Forelimb muscle (tissue), 1 donor: ENCODE measurements at places on chromosomes 11 and 22.

GRCh38 chr11:6889835-6890234 is 2.5 kb downstream of the OR2D2 start:
- no peak for DNase-seq

DNA sequence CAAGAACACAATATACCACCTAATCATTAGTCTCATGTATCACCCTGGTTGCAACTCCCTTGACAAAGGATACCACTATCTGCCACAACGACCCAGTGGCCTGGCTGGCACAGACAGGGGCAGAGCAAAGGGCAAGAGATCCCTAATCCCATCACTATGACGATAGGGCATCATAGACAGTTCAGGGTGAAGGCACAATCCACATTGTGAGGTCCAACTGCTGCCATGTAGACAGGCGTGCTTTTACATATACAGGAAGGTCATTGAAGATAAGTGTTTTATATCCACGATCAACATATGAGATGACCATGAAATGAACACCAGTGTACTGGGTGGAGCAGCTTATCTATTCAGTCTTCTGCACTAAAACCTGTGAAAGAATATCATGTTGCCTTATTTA is 94.6 kb downstream of the IGLL1 start:
- DNase-seq, result no peak

- DNase-seq, result no peak
These were observed 14.3 kb downstream of the FGF3 start for GRCh38 chr11:69804769-69805508.

DNA sequence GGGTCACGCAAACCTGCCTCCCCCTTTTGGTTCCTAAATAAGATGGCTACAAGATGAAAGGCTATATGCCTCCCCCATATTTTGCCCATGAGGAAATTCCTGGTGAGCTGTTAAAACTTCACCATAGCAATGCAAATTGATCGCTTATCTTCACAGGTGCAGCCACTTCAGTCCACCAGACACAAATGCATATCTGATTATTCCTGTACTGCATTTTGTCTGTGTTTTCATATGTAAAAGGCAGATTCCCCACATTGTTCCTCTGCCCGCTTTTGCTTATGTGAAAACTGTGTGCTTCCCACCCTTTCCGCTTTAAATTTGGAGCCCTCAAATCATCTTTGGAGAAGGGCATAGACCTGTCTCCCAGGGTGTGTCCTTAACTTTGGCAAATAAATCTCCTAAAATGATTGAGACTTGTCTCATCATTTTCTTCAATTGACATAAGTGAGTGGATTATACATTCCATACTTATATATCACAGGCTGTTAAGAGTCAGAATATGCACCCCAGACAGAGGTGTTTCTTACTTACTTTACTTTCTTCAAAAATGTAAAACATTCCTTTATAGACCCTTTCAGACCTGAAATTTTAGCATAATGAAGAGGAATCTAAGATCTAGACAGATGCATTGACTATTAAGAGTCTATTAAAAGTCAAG is 116.4 kb downstream of the CASP12 start:
- DNase-seq, result no peak

DNA sequence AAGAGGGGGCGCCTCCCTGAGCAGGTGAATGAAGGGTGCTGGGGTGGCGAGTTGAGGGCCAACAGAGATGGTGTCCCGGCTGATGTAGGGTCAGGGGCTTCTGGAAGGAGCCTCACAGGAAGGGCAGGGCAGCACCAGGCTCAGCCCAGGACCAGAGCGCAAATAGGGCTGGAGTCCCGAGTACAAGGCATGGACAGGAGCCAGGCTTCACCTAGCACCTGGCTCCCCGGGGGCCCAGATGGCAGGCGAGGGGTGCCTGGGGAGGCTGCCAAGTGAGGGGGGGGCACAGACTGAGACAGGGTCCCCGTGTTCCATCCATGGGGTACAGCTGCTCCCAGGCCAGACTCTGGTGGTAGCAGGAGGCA is 105.8 kb downstream of the KCNQ1 start:
- no peak for DNase-seq

DNA sequence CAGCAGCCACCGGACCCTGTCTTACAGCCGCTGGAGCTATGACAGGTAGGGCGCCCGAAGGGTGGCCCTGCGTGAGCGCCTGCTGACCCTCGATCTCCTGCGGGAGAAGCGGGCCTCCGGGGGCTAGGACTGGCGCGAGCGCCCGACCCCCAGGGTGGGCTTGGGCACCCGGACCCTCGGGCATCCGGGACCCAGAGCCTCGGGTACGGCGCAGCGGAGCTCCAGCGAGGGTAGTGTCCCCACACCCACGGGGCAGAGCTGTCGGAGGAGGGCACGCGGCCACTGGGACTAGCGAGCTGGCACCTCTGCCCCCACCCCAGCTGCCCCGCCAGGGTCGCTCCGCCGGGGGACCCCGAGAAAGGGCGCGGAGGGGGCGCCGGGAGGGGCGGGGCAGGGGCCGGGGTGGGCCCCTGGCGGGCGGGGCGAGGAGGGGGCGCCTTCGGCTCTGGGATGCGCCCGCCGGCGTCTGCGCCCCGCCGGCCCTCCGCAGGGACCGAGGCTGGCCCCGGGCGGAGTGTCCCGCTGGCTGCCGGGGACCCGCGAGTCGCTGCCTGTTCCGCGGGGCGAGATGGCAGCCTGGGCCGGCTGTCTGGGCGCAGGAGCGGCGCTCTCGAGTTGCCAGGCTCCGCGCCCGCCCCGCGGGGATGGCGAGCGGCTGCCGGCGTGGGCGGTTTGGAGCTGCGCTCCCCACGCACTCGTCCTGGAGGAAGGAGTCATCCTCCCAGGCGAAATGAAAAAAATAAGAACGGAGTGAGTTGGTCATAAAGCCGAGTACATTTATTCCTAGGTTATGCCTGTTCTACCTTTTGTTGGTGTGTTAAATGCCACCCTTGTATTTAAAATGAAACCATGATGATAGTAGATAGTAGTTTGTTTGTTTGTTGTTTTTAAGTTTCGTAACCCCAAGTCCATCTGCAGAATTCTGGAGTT is 32.4 kb downstream of the EIF3F start:
- DNase-seq, result no peak

- DNase-seq, result no peak
These were observed 22.8 kb upstream of the TEF start for GRCh38 chr22:41358927-41359326.

GRCh38 chr11:45384711-45385241 is 98.6 kb upstream of the SYT13 start:
- DNase-seq, result no peak

GRCh38 chr22:24576778-24577177 is 16.1 kb downstream of the LRRC75B start:
- DNase-seq, result no peak

- DNase-seq, result no peak
These were observed at the start of gene GLB1L2 for GRCh38 chr11:134331354-134332188. TSS of gene GLB1L2 (plus strand) at chr11:134331988. CDS start at chr11:134332062, 74 bp downstream.

GRCh38 chr22:35582861-35583670 is 34.1 kb downstream of the MB start:
- no peak for DNase-seq

DNA sequence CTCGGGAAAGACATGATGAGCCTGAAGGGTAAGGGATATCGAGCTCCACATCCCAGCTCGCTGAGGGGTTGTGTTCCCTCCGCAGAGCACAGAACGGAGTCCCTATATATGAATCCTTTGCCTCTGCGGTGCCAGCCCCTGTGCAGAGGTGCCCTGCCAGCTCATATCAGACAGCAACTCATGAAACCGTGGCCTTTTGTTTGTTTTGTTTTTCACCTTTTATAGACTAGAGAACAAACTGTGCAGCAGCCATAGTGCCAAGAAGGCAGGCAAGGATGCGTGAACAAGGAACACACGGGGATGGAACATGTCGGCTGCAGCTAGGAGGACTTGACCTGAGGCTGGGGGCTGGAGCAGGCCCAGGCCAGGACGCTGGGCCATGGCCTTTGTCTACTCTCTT is 109.8 kb downstream of the PKNOX2 start:
- no peak for DNase-seq

- DNase-seq, result no peak
These were observed 108.9 kb upstream of the DDI1 start for GRCh38 chr11:103927535-103927934.

DNA sequence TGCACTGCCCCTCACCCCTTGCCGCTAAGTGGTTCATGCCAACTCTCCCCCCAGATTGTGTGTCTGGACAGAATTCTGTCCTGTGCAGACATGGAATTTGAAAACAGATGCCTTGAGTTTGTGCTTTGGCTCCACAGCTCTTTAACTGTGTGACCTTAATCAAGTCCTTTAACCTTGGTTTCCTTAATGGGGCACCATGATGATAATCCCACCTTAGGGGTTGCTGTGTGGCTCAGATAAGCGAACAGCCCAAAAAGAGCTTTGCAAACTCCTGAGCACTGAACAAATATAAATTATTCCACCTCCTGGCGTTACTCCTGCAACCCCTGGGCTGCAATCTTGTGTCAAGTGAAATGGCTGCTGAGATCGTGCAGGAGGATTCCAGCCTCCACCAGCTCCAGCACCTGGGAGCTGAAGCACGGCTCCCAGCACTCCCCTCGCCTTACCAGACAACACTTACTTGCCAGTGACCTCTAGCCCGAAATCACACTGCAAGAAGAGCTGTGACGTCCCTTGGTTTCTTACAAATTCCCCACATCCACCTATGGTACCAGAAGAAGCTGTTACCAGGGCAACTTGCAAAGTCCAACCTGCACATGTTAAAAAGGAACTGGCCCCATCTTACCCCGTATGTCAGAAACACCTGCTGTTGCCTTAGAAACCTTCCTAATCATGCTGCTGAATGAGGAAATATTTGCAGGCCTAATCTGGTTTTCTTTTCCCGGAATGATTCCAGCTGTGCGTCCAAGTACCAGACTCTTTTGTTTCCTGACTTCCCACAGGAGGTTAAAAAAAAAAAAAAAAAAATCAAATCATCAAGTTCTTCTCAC is 13.2 kb downstream of the VPS37C start:
- DNase-seq, result no peak

DNA sequence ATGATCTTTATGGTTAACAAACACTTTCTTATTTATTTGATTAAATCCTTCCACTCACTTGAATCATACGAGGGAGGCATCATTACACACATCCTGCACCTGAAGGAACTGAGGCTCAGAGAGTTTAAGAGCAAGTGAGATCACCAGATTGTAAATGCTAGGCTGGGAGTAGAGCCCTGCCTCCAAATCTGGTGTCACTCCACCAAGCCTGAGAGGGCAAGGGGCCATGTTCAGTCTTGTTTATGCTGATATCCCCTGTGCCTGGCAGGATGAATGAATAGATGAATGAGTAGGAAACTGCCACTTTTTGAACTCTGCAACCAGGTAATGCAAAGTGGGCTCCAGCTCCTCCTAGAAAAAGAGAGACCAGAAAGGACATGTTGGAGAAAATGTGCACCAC is 59.1 kb downstream of the RASSF10 start:
- no peak for DNase-seq

- no peak for DNase-seq
These were observed 478.5 kb upstream of the CCDC90B start for GRCh38 chr11:83764643-83765042.

- DNase-seq, result no peak
These were observed 4.5 kb downstream of the GSTT2 start for GRCh38 chr22:23984430-23984829.

DNA sequence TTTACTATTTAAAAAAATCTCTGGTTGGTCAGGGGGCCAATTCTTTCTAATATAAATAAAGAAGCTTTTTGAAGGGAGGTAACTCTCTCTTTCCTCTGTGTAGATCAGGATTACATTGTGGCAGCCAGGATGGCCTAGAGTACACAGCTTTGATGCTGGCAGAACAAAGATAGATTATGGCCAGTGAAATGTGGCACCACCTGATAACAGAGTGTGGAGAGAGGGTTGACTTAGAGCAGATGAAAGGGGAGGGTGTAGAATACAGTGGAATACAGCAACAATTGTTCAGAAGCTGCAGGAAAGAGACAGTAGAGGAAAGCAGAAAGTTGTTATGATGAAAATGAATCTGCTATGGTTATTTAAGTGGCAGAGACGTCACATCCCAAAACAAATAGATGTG is 99.0 kb downstream of the FAR1 start:
- no peak for DNase-seq

GRCh38 chr22:32775957-32776356 is 25.5 kb upstream of the TIMP3 start:
- no peak for DNase-seq

GRCh38 chr11:118527109-118527508 is at the start of gene TTC36:
TSS of gene TTC36 (plus strand) at chr11:118527474. CDS start at chr11:118527495, 21 bp downstream.
- no peak for DNase-seq

GRCh38 chr11:110955776-110956175 is 243.5 kb upstream of the ARHGAP20 start:
- DNase-seq, result no peak

- DNase-seq, result no peak
These were observed 23.2 kb downstream of the IFITM10 start for GRCh38 chr11:1727096-1727690.

DNA sequence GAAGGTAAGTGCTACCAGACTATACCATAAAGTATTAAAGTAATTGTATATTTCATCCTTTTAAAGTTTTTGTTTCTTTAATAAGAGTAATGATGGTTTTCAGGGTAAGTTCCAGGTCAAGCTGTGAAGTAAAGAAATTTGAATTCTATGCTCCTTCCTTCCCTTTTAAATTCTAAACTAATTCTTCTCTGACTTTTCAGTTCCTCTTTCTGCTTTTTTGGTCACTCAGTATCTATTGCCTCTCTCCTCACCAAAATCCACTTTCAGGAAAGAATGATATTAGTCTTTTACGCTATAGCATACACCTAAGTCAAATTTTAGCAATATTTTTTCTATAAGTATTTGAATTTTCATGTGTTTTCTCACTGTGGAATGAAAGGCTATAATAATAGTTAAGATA is 8.2 kb downstream of the MMP8 start:
- DNase-seq, result no peak

- DNase-seq, result no peak
These were observed 82.4 kb downstream of the FANCF start for GRCh38 chr11:22543261-22543660.

DNA sequence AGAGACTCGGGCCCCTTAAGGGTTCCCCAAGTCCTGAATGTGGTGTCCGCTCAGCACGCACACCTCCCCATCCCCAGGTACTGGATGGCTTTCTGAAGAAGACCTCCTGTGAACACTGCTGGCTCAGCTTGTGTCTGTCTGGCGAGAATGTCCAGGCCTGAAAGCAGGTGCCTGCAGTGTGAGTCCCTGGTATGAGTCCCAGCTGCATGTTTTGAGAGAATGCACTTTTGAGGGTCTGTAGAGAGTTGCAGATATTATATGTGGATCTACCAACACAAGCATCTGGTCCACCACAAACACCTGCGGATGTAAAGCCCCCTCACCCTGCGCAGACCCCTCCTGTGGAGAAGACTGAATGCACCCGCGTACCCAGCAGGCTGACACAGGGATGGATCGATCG is 1308.9 kb downstream of the TBC1D22A start:
- DNase-seq, result no peak

DNA sequence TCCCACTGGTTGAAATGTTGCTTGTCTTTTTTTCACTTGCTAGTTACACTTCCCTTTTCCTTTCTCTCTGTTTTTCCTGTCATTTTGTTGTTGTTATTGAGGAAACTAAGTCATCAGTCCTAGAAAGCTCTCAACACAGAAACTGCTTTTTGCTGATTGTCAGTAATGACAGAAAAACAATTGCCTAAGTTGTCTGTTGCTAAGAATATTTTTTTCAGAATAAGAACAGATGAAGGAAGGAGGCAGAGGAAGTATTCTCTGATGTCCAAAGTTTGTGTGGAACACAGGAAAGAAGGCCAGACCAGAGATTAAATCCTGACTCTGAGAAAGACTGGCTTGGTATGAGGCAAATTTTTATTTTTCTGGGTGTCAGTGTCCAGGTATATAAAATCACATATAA is 163.3 kb downstream of the CASP12 start:
- DNase-seq, result peak; percentile 14
